HT1080 (cell line): ENCODE measurements at places on chromosomes 5 and 9. TPM values are rescaled to one million over a fixed set of nuclear protein-coding genes. Genes with fewer than 3 reads are reported as not detected.
A peak's percentile ranks its signal among the peaks of the same experiment; 100 is the strongest.

Gene LEAP2
- total RNA-seq = 0.21 and 0.77 TPM in 2 replicates

Gene CAMK2A
- not detected in 2 replicates for total RNA-seq

Gene PLAC8L1
- total RNA-seq = not detected in 2 replicates

Gene GNA14
- not detected in 2 replicates for total RNA-seq

Gene SLC27A6
- total RNA-seq = 0.26 and 0.27 TPM in 2 replicates

Gene NME5
- total RNA-seq = not detected in 2 replicates

Gene PHF24
- total RNA-seq = not detected in 2 replicates

Gene SGCD
- 0.29 and 0.43 TPM in 2 replicates for total RNA-seq

Gene FOXD1
- 146 and 192 TPM in 2 replicates for total RNA-seq

Gene MARVELD2
- total RNA-seq = 0.17 and 0.23 TPM in 2 replicates

Gene HAPLN1
- total RNA-seq = not detected in 2 replicates

Gene GABRA1
- not detected in 2 replicates for total RNA-seq

Gene FSTL4
- 0.30 and 0.47 TPM in 2 replicates for total RNA-seq

Gene DNM1
- 12.9 and 18.9 TPM in 2 replicates for total RNA-seq

DNA sequence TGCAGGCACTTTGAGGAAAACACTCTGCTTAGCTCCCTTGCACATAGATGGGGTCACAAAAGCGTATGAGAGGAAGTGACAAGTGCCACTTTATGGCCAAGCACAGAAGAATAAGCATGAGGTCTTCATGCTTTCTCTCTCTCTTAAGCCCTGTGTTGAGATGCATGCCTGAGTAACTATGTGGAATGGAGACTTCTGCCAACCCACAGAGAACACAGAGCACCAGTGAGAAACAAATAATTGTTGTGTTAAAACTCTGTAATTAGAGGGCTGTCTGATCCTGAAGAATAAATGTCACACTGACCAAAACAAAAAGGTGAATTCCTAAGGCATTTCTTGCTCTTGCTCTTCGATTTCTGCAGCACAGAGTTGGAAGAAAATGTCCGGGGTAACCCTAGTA is 488.5 kb downstream of the CTNND2 start:
- no peak for DNase-seq

DNA sequence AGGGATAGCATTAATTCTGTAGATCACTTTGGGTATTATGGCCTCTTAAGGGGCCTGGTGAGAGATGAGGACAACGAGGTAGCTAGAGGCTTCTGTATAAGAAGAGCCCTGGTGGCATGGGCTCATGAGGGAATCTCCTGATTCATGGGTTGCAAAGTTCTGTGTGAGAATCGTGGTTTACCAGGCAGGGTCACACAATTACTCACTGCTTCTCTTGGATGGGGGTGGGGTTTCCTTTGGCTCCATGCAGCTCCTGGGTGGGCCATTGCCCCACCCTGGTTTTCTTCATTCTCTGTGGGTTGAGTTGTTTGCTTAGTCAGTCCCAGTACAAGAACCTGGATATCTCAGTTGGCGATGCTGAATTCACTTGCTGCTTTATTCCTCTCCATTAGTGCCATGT is 30.9 kb upstream of the TNFSF15 start:
- peak; percentile 59 for DNase-seq

GRCh38 chr9:81264516-81264915 is 424.8 kb downstream of the TLE1 start:
- DNase-seq = no peak

GRCh38 chr5:61999371-61999770 is 306.6 kb upstream of the KIF2A start:
- peak; percentile 45 for DNase-seq

- no peak for DNase-seq
Measured at GRCh38 chr9:115743709-115744605, 409.6 kb upstream of the PAPPA start.

GRCh38 chr5:52579391-52579790 is 208.3 kb upstream of the ITGA1 start:
- DNase-seq = no peak

- no peak for DNase-seq
Measured at GRCh38 chr9:37163299-37163698, 42.9 kb downstream of the ZCCHC7 start.

GRCh38 chr5:77419644-77420582 is 72.2 kb downstream of the WDR41 start:
- DNase-seq = no peak

GRCh38 chr9:8750639-8751051 is 951.1 kb upstream of the DMAC1 start:
- peak; percentile 43 for DNase-seq

GRCh38 chr5:143562935-143563334 is 159.4 kb upstream of the NR3C1 start:
- DNase-seq = peak; percentile 61

DNA sequence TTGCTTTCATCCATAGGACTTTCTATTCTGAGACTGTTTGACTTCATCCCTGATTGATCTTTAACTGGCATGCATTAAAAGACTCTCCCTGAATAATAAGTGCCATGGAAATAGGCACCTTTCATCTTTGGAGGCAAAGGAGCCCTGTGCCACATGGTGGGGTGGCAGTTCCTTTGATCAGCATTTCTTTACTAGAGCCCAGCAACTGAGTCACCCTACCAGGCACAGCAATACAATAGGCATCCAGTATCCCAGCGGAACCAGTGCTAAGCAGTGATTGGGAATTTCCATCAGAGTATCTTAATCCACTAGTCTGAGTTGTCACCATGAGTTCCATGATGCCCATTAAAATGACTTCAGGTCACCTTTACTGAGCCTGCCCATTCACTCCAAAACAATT is 476.1 kb upstream of the MPDZ start:
- DNase-seq = peak; percentile 13

- DNase-seq = peak; percentile 79
Measured at GRCh38 chr5:100270023-100270771, 265.0 kb upstream of the FAM174A start.

GRCh38 chr9:5628183-5628529 is 751 bp upstream of the RIC1 start:
- DNase-seq = no peak

- no peak for DNase-seq
Measured at GRCh38 chr5:172364773-172365172, 81.2 kb upstream of the UBTD2 start.

- no peak for DNase-seq
Measured at GRCh38 chr5:68372161-68372560, 156.6 kb downstream of the PIK3R1 start.

- DNase-seq = no peak
Measured at GRCh38 chr5:135072387-135073281, 38.6 kb upstream of the PITX1 start.

DNA sequence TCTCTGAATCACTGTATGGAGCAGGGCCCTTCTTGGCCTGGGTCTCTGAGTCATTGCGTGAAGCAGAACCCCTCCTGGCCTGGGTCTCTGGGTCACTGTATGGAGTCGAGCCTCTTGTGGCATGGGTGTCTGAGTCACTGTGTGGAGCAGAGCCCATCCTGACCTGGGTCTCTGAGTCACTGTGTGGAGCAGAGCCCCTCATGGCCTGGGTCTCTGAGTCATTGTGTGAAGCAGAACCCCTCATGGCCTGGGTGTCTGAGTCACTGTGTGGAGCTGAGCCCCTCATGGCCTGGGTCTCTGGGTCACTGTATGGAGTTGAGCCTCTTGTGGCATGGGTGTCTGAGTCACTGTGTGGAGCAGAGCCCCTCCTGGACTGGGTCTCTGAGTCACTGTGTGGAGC is 94.0 kb upstream of the RAPGEF1 start:
- peak; percentile 87 for DNase-seq

DNA sequence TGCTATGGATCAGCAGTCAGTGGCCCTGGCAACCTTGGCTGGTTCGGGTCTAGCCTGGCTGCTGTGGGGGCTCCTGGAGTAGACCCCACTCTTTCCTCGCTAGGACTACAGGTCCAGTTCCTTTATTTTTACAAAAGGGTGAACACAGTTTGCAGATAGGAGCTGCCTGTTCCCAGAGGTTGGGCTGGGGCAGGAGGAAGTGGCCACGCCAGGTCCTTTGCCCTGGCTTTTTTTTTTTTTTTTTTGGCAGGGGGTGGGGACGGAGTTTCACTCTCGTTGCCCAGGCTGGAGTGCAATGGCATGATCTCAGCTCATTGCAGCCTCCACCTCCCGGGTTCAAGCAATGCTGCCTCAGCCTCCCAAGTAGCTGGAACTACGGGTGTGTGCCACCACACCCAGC is 7.9 kb downstream of the SLC2A6 start:
- DNase-seq = no peak

DNA sequence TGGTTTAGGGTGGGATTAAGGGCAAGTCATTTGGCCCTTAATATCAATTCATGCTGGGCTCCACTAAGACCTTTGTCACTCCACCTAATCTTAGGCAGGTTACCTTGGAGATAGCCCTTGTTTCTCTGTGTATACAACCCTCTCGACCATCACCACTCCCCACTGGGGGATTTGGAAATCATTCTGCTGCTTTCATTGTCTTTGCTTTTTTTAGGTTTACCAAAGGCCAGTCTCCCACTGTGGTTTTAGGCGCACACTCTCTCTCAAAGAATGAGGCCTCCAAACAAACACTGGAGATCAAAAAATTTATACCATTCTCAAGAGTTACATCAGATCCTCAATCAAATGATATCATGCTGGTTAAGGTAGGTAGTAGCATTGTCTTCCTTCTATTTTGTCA is 6.2 kb downstream of the GZMK start:
- no peak for DNase-seq

- no peak for DNase-seq
Measured at GRCh38 chr5:83789371-83789770, 68.7 kb upstream of the HAPLN1 start.

DNA sequence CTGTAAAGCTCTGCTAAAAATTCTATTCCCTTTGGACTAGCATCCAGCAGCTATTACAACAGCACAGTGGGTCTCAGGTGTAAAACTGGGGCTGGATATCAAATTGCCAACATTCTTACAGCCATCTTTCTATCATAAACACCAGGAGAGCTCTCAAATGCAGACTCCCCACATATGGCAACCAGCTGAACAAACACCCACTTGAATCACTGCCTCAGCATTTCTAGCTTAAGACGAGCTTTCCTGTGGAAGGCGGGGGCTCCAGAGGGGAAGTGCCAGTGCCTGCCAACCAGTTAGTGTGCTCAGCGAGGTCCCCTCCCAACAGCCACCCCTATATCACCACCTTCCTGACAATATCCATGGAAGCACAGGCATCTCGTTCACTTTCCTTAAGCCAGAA is 62.2 kb downstream of the IPPK start:
- DNase-seq = peak; percentile 27
